ENCODE measurements at places on chromosomes 4 and X.

GRCh38 chr4:185201977-185202962 is 1.5 kb downstream of the CFAP97 start:
- peak; percentile 71 for DNase-seq

DNA sequence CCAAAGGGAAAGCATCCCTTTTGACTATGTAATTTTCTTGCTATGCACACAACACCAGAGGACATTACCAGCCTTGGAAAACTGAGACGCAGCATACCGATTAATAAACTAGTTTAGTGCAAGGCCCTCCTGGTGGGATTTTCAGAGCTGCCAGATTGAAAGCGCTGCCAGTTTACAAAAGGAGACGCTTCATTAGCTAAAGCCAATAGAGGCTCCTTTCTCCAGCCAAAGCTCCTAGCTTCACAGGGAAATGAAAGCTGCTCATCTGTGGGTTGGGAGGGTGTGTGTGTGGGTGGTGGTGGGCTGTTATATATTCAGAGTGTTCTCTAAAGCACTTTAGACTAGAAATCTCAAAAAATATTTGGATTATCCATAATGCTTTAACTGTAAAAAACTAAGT is 32.4 kb downstream of the SPANXN4 start:
- DNase-seq = no peak

DNA sequence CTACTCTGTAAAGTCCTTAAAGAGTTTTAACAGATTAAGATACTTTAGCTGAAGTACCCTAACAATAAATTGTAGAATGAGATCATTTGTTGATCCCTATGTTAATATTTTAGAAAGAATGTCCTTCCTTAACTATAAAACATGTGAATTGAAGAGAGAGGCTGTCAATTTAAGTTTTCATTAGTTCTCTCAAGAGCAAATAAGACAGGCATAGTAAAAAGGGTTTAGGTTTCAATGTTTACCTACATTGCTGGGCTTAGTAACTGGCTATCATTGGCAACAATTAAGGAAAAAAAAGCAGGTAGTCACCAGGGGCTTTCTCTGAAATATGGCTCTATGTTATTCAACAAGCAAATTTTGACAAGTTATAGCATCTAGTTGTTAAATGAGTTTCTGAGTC is 91.5 kb downstream of the ATRX start:
- DNase-seq = no peak

DNA sequence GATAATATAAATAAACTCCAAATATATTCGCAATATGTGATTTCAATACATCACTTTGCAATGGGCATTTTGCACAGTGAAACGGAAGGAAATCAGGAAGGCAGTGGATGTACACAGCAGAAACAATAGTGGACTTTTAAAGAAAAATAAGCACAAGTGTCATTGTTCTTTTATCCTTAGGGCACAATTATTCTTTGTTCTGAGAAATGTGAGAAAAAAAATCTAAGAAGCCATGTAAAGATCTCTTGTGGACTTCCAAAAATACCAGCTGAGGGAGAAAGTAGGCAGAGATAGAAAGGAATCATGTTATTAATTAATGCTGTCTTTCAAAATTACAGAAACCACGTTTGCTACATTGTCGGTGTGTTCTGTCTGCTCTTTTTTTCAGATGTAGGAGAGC is 17.6 kb upstream of the PRRG1 start:
- DNase-seq = no peak

DNA sequence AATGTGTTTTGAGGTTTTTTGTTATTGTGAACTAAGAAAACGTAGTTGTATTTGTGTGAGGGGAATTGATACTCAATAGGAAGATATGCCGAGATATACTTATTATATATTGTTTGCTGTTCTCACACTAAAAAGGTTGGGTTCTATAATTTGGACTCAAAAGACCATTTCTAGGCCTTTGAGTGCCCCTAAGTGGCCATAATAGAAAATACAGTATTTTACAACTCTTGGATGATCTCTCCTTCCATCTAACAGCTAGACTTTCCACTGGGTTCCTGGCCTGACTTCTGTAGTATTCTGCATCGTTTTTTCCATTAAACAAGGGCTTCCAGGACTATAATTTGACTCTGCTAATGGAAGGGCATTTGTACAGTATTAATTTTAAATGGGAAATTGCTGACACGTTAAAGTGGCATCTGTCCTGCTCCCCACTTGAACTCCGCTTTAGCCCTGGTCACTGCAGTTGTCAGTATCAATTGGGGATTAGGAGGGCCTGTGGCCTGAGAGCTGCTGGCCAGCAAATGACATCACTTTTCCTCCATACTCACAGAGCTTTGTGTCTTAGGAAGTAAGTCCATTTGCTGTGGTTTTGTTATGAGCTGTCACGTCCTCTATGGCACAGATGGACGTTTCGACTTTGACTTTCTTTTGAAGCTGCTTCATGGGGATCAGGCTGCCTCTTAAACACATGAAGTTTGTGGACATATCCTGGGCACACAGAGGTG is 176.9 kb downstream of the SLIT2 start:
- no peak for DNase-seq

DNA sequence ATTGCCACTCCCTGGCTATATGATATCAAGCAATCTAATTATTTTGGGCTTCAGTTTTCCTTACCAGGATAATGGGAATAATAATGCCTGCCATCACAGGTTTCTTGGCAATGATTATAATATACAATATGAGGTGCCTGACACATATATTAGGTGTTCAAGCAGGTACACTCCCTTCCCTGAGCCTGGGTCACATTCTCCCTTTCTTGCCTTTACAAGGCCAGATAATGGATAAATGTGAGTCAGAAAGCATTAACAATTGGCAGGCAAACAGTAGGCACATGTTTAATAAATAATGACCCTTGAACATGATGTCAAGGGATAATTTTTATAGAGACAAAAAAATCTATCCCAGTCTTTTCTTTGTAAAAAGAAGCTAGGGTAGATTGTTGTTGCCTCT is 17.2 kb downstream of the NDP start:
- no peak for DNase-seq

DNA sequence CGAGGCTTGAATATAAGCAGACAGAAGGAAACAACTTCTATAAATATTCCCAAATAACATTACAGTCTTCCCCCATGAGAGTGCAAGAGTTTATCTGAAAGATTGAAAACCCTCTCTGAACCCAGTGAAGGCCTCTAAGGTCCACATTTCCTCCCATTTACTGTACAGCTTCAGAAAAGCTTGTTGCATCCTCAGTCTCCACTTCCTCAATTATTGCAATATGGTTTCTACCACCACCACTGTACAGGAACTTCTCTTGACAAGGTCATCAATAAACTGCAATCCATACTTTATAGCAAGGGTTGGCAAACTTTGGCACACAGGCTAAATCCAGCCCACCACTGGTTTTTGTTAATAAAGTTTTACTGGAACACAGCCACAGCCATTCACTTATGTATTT is 239.0 kb downstream of the THOC2 start:
- DNase-seq = no peak

DNA sequence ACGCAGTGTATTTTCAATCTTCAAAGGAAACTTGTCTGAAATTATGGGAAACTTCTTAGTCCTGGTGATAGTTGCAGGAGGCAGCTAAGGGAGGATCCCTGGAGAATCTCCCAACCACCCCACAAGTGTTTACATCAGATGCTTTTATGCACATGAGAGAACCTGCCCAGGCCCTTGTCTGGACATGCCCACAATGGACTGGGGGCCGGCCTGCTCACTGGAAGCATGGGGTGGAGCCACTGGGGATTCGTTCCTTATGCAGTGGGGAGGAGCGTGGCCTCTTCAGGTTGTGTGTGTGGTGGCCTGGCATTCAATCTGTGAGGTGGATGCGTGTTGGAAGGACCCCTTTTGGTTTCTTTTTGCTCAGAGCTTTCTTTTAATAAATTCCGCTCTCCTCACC is 398.7 kb upstream of the PPP1R2C start:
- no peak for DNase-seq

GRCh38 chr4:110104661-110105060 is 93.8 kb downstream of the ELOVL6 start:
- no peak for DNase-seq

- DNase-seq = no peak
These were observed 63.8 kb upstream of the PRDX4 start for GRCh38 chrX:23603501-23603900.

DNA sequence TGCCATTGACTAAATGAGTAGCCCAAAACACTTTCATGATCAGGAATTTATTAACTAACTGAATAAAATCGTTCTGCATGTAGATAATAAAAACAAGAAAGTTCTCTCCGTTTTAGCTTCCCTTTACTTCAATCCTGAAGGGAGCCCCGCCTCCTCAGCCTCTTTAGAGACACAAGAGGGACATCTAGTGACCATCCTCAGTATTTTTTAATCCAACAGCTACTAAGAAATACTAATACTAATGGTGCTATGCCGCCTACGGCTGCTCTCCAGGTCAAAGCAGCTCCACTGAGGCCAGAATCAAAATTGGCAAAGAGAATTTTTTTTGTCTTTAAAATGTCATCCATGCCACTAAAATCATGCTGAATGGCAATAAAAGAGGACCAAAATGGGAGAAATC is 3.2 kb upstream of the PCDH19 start:
- no peak for DNase-seq

DNA sequence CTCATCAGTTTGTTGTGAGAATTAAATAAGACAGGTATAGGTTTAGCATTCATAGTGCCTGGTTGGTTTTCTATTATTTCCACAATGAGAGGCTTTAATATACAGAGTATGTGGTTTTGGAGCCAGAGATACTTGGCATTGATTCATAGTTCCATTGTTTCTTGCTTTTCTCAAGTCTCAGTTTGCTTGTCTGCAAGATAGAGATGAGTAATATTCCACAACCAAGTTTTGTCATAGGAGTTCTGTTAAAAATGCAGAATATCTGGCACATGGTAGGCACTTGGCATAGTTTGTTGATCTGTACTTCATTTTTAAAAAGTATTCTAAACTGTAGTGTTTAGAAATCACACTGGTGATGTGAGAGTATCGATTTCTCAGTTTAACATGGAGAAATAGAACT is 37.5 kb upstream of the EDA2R start:
- DNase-seq = no peak

DNA sequence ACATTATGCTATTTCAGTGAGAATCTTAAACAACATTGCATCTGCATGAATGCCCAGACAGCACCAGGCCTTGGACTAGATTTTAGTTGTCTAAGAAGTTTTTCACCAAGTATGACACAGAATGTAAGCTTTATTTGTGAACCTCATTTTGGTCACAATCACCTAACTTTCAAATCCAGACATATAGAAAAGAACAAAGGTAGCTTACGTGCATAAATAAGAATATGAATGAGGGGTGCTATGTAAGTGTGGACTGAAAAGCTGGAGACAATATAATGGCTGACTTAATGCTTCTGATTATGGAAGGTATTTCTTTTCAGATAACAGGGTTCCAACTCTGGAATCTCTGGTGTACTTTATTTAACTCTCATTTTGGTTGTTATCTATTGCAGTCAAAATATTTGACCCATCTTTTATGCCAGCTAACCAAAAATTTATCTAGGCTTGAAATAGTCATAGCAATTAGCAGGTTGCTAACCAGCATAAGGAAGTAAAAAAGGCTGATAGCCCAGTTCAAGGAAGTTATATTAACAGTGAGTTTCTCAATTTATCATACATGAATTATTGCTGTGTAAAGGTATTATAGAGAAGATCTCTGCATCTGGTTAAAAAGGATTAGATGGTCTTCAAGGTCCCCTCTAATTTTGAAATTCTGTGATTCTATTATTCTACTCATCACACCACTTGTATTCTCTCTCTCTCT is 36.5 kb downstream of the SLC7A11 start:
- no peak for DNase-seq

- no peak for DNase-seq
These were observed 8.2 kb downstream of the DCAF8L2 start for GRCh38 chrX:27598312-27598711.

DNA sequence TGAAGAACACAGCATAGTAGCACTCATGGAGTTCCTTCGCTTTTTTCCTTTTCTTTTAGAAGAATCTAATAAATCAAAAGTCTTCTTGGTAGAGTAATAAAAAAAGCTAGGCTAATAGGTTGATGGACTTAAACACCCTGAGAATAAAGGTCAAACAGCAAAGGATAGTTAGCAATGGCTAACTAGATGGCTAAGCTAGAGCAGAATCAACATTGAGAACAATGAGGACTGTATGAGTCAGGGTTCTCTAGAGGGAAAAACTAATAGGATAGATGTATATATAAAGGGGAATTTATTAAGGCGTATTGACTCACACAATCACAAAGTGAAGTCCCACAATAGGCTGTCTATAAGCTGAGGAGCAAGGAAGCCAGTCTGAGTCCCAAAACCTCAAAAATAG is 550.9 kb downstream of the GLUD2 start:
- no peak for DNase-seq

DNA sequence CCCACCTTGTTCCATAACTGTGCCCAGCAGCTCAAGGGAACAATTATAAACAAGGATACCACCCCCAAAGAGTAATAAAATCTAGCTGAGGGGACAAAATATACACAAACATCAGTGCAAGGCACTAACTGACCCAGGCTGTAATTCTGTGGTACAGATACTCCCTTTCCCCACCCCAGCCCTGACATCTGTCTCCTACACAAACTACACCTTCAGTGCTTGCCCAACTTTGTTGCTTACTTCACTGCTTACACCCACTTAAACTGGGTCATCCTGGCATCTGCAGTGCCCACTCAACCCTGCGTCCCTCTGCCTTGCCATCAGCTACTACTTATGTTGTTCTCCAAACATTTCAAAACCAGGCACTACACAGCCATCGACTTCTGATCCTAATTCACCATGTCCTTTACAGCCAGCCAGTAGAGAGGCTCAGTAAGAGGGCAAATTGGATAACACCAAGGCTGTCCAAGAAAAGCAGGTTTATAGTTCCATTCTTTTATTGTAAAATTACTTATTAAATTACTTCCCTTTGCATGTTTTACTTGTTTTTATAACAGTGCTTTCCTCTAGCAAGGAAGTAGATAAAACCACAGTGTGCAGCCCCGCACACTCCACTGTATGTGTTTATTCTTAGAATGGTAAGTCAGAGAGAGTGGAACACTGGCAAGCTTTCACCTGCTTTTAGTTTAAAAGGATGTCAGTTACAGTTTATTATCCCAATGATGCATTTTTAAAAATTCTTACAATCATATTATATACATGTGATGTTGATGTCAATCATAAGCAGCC is 149.6 kb downstream of the INPP4B start:
- peak; percentile 38 for DNase-seq

DNA sequence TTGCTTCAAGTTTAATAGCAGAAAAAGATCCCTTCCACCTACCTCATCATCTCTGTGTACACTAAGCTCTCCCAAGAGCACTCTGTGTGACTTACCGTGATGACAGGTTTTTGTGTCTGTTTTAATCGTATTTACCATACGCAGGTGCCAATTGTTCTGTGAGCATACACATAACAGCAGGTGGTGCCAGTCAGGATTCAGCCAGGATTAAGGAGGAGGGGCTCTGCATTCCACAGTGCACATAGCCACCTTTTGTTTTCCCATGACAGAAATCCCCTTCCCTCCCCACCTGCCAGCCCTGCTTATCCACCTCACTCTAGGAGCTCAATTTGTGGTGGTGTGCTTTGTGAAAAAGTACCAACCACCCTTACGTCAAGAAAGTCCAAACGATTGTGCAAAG is 14.8 kb downstream of the ANK2 start:
- no peak for DNase-seq
